Right atrium auricular region (tissue), 2 donors: ENCODE measurements at places on chromosomes 2 and 18. TPM values are rescaled to one million over a fixed set of nuclear protein-coding genes. Genes with fewer than 3 reads are reported as not detected.
A peak's percentile ranks its signal among the peaks of the same experiment; 100 is the strongest.

- DNase-seq, result no peak
These were observed 81.4 kb upstream of the ID2 start for GRCh38 chr2:8600456-8600855.

DNA sequence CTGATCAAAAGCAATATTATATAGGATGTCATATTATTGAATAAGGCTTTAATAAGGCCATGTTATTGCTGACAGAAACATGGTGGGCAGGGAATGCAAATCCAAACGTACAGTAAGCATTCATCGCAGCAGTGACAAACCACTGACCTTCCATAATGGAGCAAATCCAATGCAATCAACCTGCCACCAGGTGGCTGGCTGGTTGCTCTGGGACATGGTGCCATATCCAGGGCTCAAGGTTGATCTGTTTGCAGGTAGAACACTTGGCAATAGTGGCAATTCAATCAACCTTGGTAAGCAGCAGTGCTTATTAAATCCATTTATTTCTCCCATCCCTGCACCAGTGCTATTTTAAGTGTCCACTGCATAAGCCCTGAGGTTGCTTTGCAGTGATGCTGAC, 75.4 kb downstream of the CERKL start:
- no peak for DNase-seq

DNA sequence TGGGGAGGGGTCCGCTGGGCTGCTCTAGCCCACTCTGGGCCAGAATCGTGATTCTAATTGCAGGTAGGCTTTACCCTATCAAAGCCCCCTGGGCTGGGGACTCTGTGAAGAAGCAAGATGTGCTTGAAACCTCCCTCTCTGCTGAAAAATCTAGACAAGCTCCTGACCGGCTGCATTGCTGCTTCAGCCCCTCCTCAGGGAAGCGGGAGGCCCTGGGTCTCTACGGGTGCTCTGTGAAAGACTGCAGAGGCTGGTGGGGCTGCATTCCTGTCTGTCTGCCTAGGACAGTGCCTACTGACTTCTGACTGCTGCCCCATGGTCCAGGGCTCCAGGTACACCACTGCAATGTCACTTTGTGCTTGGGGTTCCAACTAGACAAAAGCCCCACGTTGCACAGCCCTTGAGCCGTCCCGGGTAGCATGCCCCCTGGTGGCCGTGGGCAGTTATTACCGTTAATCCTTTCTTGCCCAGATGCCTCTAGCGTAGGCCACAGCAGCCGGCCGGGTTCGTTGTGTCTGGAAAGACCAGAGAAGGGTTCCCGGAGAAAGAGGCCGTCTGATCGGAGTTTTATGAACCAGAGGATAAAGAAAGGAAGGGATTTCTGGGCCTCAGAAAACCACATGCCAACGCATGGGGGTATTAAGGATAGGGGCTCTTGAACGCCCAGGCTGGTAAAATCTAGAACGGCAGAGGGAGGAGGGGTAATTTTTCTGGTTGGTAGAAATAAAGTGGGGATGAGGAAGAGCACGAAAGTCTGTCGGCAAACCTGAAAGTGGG, 15.9 kb upstream of the C1QL2 start:
- no peak for DNase-seq

GRCh38 chr2:99861376-99861760, 281.0 kb downstream of the AFF3 start:
- DNase-seq, result no peak

GRCh38 chr2:206443735-206444527, 599 bp downstream of the ADAM23 start:
- no peak for DNase-seq

GRCh38 chr2:54901224-54901986, 148.8 kb downstream of the RTN4 start:
- no peak for DNase-seq

GRCh38 chr2:119426801-119427395, 4.8 kb upstream of the TMEM37 start:
- DNase-seq, result no peak

- DNase-seq, result peak; percentile 66
These were observed 60.0 kb downstream of the RNF144A start for GRCh38 chr2:6977113-6977741.

- no peak for DNase-seq
These were observed 252.6 kb downstream of the RND3 start for GRCh38 chr2:150234787-150235446.

DNA sequence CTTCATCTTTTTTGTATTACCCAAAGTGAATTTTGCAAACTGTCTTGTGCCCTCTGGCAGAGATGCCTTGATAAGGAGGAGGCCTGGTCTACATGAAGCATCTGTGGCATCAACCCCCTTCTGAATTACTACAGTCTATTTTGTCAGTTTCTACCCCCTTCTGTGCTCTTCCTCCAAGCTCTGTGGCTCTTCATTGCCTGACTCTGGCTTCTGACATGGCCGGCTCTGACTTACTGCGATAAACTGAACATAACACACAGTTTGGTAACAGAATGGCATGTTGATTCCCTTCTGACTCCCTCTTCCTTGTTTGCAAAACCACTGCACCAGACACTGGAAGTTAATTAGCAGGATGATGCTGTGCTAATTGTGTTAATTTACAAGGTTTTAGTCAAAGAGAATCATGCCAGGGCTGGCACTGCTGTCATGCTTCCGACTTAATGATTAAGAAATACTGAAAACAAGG, 122.5 kb downstream of the FIGN start:
- DNase-seq, result no peak

DNA sequence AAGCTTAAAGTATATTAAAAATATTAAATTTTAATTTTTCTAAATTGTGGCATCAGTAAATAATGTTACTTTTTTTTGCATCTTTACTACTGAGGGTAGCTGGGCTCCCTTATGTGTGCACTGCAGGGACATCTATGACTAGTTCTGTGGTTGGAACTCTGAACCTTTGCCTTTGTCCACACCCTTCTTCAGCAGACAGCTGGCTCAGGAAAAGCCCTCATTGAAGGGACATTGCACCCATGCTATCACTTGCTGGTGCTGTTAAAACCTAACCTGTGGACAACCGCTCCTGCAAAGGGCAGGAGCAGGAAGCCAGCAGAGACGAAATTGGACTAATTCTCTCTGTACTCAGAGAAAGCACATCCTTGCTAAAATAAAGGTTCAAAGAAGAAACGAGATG, 30.1 kb downstream of the MOCOS start:
- DNase-seq, result no peak

GRCh38 chr2:38719706-38720105, 31.5 kb downstream of the SRSF7 start:
- no peak for DNase-seq

- DNase-seq, result no peak
These were observed 43.9 kb upstream of the RFX8 start for GRCh38 chr2:101518578-101519492.

DNA sequence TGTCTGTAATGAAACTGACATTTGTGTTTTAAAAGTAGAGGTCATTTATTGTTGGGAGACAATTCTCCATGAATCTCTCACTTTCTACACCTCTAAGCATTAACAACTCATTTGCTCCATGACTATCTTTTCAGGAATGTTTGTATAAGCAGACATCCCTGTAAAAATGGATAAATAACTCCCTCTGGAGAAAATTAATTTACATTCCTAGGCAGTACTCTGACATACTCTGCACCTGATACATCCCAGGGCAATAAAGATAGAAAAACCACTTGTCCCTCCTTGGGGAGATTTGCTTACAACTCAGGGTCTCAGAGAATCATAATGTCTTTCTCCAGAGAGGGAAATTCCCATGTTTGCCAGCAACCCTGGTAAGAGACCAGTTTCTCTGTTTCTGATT, 1037.7 kb upstream of the SLC39A10 start:
- no peak for DNase-seq

DNA sequence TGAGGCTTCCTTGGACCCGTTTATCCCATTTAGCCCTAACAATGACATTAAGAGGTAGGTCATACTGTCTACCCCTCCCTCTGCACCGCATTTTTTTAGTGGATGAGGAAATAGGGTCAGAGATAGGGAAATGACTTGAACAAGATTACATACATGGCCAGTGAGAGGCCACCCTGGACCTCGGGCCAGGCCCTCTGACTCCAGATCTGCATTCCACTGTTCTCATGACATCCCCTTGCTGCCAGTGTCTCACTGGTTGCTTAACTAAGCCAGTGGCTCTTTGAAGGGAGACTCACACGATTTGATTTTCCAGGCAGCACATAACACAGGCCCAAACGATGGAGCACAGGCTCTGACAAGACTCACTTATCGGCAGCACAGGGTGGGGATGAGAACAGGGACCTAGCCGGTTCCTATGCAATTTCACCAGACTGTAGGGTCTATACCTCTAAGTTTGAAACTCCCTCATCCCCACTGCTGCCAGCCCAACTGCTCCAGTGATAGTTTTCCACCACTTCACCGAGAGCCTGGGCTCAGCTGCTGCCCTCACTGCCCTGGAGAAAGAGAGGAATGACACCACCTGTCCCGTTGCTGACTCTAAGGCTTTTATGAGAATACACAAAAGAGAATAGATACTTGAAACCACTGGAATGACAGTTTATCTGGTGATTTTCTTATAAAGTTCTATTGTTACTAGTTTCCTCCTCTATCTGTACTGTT, 82.5 kb downstream of the TMEM247 start:
- DNase-seq, result peak; percentile 86

DNA sequence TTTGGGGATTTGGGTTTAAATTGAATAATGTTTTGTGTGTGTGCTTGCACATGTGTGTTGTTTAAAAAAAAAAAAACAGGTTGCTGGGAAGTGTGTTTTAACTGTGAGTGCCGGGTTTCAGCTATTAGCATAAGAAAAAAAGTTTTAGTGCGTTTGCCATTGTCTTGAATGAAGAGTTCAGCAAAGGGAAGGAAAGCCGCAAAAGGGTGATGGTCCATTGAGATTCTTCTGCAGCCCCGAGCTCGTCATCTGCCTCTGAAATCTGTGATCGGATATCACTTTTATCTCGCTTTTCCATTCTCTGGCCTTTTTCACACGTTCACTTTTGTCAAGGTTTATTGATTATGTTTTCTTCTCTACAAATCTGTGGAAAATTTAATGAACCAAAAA, 4.7 kb downstream of the GLI2 start:
- DNase-seq, result peak; percentile 43

GRCh38 chr2:69456154-69456553, 18.9 kb upstream of the NFU1 start:
- no peak for DNase-seq

DNA sequence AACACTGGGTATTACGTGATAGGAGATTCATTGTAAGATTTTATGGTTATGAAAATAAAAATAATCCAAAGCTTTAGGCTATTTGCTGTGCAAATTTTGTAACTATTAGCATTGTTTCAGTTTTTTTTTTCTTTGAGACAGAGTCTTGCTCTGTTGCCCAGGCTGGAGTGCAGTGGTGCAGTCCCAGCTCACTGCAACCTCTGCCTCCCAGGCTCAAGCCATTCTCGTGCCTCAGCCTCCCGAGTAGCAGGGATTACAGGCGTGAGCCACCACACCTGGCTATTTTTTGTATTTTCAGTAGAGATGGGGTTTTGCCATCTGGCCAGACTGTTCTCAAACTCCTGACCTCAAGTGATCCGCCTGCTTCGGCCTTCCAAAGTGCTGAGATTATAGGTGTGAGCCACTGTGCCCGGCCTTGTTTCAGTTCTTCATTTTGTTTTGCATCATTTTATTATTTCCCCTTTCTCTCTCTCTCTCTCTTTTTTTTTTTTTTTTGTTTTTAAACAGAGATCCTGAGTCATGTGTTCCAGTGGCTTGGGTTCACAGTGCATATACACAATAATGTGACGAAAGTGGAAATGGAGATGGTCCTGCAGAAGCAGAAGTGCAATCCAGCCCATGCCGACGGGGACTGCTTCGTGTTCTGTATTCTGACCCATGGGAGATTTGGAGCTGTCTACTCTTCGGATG, 25.8 kb downstream of the CASP10 start:
- DNase-seq, result no peak

DNA sequence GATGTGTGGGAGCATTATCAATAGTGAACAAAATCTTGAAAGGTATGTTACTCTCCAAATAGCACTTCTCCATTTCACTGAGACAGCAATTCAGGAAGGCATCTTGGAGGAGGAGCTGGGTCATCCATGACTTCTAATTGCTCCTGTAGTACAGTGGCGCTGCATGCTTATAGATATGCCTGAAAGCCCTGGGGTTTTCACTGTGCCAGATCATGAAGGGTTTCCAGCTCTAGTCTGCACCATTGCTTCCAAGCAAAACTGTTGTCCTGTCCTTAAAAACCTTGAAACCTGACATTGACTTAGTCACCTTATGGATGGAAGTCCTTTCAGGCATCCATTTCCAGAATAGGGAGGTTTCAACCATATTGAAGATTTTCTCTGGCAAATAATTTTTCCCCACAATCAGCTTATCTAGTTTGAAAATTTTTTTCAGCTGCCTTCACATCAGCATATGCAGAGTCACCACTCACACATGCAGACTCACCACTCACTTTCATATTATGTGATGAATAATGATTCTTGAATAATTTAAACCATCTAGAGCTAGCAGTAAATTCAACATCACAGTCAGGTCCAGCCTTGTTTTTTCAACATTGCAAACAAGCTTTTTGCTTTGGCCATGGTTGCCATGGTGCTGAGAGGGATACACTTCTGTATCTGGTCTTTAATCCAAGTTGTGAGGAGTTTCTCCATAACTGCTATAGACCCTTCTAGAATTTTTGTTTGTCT, 297.1 kb downstream of the CLIP4 start:
- no peak for DNase-seq

- no peak for DNase-seq
These were observed 1.1 kb downstream of the TTL start for GRCh38 chr2:112483042-112483473.

GRCh38 chr2:102439065-102439695, 16.2 kb downstream of the IL18RAP start:
- no peak for DNase-seq

GRCh38 chr2:39607538-39608262, 58.0 kb upstream of the TMEM178A start:
- no peak for DNase-seq

LCT gene
- not detected for total RNA-seq

MDH1B gene
- total RNA-seq, result 1.1 TPM

CSRNP3 gene
- 4.5 TPM for total RNA-seq

EPB41L3 gene
- 22.5 TPM for total RNA-seq

HOXD1 gene
- not detected for total RNA-seq
